ENCODE measurements at places on chromosomes 2 and 18.

- DNase-seq: no peak
Observed at GRCh38 chr2:236172255-236173035, 4.3 kb upstream of the GBX2 start.

- no peak for DNase-seq
Observed at GRCh38 chr2:234493796-234494195, 3.1 kb downstream of the ARL4C start.

DNA sequence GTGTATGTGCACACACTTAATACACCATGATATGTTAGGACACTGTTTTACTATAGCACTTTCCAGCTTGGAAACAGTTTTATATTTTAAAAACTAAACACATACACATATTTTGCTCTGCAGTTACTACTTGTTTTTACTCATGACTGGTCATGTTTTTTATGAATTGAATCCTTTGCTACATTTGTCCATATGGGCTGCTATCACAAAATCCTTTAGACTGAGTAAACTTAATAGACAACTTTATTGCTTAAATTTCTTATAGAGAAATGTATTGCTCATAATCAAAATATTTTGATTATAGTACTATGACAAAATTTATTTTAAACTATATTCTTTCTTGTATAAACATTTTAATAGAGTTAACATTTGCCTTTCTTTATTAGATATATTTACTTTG is 314.8 kb downstream of the RBM43 start:
- DNase-seq: no peak

GRCh38 chr2:121736140-121736461 is 574 bp downstream of the NIFK start:
- no peak for DNase-seq

DNA sequence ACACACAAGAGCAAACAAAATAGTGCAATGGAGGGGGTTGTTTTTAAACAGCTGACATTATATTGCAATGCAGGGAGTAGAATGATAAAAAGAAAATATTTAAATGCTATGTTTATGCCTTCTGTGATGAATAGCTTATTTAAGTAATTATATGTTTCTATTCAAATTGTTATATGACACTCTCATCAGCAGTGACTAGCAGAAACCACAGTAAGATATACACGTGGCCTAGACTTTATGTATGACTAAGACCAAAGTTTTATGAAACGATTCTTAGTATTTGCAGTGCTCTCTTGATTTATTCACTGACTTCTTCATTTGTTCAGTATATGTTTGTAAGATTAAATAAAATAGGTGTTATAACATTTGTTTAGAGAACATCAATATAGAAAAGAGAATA is 26.1 kb upstream of the C1D start:
- DNase-seq: peak; percentile 29

Data from RKO (cell line).